ENCODE measurements at places on chromosomes 5 and 9.

DNA sequence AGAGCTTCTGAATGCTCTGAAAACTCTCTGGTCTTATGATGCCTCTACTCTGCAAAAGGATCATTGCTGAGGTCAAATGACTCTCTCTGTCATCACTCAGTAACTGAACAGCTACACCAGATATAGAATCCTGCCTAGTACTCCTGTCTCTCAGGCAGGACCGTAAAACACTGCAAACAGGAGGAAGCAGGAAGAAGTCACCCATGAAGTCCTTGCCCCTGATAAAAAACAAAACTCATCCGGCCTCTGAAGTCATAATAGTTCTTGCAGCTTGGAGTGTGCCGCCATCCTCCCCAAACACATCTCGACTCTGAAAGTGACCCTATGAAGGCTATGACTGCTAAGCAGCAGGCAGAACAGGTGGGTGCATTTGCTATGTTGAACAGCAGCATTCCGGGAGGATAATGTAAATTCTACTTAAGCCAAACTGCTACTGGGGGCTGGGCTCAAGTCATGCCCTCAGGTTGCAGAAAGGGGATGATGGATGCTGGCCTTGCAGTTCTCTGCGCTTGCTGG lies 81.9 kb upstream of the FAM169A start:
- no peak for DNase-seq

GRCh38 chr9:117315236-117315635 lies 99.6 kb downstream of the ASTN2 start:
- DNase-seq, result no peak

GRCh38 chr9:87115785-87116184 lies 168.5 kb upstream of the GAS1 start:
- no peak for DNase-seq

- peak; percentile 81 for DNase-seq
Observed at GRCh38 chr5:177317959-177318377, 6.3 kb upstream of the MXD3 start.

GRCh38 chr9:136178061-136178772 lies 26.7 kb downstream of the LHX3 start:
- DNase-seq, result no peak

- no peak for DNase-seq
Observed at GRCh38 chr5:41408676-41409443, 101.5 kb downstream of the PLCXD3 start.

DNA sequence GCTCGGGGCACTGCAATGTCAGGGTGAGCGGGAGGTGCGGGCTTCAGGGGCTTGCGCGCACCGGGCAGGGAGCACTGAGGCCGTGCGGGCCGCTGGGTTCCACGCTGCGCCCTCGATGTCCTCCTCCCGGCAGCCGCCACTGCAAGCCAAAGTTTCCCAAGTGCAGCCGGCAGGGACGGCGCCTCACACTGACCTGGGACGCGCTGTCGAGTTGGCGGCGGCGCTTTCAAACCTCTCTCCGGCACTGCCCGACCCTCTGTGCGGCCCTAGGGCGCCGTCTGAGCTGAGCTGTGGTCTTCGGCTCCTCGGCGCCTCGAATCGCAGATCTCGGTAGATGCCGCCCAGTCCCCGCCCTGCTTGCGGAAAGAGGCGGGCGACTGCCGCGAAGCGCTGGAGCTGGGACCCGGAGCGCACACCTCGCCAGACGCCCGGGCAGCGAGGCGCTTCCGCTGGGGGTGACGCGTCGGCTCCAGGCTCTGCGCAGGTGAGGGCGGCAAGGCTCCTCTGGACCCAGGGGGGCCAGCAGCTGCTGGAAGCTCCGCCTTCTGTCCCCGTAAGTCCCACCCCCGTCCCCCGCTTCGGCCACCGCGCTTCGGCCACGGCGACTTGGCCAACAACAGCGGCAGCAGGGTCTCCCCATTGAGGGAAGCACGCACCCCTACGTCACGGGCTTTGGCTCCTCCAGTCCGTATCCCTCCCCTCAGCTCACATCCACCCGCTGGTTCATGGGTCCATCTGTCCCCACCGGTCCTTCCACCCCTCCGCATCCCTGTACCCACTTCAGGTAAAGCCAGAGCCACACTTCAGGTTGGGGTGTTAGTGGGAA lies at the start of gene ANKRD34B:
ANKRD34B (minus strand) TSS at position 320 of the 826 bp plus-strand sequence. CDS start 10,261 bp downstream, outside the sequence.
- no peak for DNase-seq

DNA sequence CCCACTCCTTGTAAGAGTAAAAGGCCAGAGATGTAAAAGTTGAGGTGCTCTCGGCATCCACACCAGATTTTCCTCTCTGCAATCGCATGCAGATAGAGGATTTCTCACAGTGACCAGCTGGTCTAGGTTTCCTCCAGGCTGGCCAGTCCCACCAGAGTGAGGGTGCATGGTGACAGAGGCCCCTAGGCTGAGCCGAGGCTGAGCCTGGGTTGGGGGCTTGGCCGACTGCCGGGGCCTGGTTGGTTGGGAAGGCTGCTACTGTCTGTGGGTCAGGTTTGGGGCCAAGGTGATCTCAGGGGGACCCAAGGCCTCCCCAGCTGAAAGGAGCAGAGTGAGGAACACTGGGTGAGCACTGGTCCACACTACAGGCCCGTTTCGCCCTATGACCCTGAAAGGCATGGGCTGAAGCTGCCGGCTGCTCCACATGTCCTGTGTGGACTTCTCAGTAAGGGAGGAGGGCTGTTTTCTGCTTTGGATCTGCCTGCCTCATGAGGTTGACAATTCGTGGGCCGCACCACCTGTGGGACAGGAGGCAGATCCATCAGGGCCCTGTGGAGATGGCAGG lies 400.8 kb upstream of the IRX4 start:
- DNase-seq, result no peak

DNA sequence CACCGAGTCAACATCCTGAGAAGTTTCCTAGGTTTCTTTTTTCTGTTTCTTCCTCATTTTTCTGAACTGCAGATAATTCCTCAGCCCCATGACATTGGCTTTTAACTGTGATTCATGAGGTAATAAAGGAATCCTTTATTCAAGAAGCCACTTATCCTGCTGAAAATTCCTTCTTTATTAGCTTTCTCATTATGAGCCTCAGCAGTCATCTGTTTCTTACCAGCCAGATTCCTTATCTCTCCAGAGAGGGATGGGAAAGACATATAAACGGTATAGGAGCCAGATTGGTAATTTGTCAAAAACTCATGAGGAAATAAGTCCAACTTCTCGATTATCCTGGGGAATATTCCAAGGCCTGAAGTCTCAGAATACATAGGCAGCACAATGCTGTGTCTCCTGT lies 465.4 kb downstream of the ICE1 start:
- no peak for DNase-seq

DNA sequence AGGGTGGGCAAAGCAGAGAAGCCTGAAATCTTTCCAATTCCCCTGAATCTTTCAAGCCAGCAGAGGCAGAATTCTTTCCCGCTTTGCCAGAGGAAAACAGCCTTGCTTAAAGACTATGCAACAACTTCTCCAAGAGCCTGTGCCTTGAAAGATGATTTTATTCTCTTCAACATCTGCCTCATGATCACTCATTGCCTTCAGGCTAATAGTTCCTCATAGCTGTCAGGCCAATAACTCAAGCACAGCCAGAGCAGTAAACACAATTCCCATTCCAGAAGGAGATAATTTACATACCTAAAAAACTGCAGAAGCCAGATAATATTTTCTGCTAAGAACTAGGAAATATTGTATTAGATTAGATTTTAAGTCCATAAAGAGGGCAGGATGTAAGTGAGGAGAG lies 92.3 kb upstream of the PUM3 start:
- no peak for DNase-seq

GRCh38 chr9:38421498-38422211 lies 2.6 kb downstream of the IGFBPL1 start:
- no peak for DNase-seq

DNA sequence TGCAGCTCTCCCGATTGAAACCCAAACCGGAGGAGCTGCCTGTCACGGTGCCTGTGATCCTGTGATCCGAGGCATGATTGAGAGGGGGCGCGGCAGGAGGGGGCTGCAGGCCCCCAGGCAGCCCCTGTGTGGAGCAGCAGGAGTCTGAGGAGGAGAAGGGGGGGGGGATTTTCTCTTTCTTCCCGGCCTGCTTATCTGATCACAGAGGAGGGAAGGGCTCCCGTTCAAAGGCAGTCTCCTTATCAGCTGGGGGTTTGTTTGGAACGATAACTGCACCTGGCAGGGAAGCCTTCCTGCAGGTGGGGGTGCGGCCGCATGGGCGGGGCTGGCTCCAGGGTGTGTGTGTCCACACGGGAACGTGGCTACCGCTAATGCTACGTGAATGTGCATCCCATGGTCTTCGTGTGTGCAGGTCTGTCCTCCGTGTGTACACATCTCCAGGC lies 38.4 kb downstream of the LMX1B start:
- no peak for DNase-seq

GRCh38 chr9:131446276-131446675 lies 52.4 kb downstream of the PRRC2B start:
- DNase-seq, result no peak

DNA sequence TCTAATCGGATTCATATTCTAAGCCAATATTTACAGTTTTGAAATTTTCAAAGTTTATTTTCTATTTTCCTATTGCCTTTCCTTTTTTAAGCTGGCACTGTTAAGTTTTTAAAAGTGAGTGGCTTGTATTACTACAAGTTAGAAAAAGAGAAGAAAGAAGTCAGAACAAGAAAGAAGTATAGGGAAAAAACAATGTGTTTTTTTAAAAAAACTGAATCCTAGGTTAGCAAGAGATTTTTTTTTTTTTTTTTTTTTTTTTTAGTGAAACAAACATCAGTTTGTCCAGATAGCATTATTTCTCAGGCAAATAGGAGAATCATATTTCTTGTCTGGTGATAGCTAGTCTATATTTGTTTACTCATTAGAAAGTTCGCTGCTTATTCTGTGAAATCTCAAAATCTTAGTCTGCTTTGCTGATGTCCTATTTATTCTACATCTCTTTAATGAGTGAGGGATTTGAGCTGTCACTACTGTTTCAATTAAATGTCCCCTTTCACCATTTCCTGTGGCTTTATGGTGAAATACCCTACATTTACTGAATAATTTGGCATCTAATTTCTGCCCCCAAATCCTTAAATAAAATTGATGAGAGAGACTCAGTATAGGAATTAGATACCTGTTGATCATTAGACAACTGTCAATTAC lies 19.1 kb upstream of the LMNB1 start:
- DNase-seq, result no peak

DNA sequence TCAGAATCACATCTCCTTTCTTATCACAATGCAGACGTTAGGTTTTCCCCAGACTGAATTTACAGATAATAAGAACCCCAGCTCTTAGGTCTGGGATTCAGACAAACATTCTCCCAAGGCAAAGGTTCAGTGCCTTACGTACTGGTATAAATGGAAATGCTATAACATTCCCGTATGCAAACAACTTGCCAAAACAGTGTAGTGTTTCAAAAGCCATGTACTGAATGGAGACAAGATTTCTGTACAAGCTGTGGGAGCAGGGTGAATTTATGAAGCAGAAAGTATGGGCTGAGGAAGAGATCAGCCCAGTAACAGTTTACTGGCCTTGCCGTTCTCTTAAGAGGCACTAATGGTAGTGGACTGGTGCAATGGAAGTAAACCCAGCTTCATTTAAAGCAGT lies 225.5 kb upstream of the ZNF462 start:
- no peak for DNase-seq

- DNase-seq, result no peak
Observed at GRCh38 chr5:83400241-83400640, 71.3 kb upstream of the VCAN start.

GRCh38 chr9:101569741-101570501 lies 24.8 kb downstream of the PPP3R2 start:
- peak; percentile 47 for DNase-seq

DNA sequence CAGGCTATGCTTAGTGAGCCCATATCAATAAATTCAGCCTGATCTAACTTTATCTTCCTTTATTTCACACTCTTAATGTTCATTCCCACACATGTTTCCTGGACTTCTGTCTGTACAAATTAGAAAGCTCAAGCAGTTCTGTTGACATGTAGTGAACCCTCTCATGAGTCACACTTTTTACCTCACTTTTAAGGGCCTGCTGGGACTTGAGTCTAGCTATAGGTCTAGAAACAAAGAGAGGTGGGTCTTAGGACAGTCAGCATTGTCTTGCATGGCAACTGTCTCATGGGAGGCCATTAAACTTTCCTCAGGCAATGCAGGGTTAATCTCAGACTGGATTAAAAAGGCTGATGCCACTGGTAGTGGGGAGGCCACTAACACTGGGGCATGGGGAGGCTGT lies 8.6 kb upstream of the CCNH start:
- DNase-seq, result no peak

DNA sequence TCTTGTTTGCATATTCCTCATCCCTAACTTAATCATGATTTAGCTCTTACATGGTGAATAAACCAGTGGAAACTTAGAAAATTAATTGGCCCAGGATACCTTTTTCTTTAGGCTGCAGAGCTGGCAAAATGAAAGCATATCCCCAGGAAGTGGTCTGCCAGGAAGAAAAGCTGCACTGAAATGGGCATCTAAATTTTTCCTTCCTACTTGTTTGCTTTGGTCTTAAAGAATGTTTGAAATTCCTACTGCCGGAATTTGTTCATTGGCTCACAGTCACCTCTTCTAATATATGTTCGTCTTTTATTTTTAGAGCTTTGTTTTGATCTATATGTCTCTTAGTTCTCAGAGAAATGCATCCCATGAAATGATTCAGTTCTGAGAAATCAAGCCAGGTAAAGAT lies 113.2 kb upstream of the ELL2 start:
- DNase-seq, result no peak

Measured in CD4-positive, alpha-beta T cell treated with Interleukin-12 subunit alpha and Interleukin-12 subunit beta, for 1 hour (primary cell).